Activated CD4-positive, CD25-positive, alpha-beta regulatory T cell treated with anti-CD3 and anti-CD28 coated beads, Interleukin-2, amount 50 U/mL, for 16 hours (primary cell): ENCODE measurements at places on chromosomes 16 and 17.

DNA sequence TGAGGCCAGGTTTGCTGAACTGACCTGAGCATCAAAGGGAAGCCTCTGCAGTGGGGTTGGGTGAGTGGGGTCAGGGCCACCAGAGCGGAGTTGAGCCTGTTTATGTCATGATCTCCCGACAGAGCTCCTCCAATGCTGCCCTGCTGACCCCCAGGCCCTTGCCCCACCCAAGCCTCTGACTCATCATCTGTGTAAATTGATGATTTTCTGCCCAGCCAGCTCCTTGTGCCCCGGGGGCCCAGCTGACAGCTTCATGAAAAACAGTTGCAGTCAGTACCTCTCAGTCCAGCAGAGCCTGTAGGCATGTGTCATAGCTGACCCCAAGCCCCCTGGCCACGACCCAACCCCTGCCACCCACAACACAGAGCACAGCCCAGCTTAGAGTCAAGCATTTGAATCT, 134.9 kb downstream of the CCT6B start:
- no peak for DNase-seq

GRCh38 chr16:70394853-70395252, 44.0 kb downstream of the ST3GAL2 start:
- no peak for DNase-seq

- DNase-seq: no peak
Measured at GRCh38 chr17:16950488-16950887, 21.4 kb downstream of the TNFRSF13B start.

- DNase-seq: no peak
Measured at GRCh38 chr16:8682551-8683259, 8.3 kb downstream of the ABAT start.

DNA sequence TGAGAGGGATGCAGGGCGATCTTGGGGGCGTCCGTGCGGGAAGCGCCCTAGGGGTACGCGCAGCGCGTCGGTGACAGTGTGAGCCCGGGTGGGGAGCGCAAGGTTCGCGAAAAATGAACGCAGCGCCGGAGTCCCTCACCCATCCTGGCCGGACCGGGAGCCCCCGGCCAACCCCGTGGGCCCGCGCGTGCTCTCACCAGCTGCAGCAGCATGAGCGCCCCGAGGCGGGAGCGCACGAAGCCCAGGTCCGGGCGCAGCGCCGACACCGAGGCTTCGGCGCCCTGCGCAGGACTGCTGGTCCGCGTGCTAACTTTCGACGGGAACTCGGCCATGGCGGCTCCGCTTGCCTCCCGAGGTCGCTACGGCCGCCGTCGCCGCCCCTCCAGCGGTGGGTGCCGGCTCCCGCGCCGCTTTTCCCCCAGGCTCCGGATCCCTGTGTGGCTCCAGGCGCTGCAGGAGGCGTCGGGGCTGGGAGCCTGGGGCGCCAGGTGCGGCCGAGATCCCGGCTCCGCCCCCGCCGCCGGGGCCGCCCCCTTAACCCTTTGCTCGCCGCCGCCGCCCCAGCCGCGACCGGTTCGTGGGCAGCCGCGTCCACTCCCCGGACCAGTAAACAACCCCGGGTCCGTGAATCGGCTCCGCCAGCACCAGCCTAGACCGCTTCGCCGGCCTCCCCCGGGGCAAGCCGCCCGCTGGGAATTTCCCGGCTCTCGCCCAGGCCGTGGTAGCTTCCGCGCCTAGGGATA, at the start of gene PLLP:
Gene PLLP, minus strand, starts transcription at position 464 of the 743 bp plus-strand sequence. Its CDS starts 132 bp downstream, at position 332.
- no peak for DNase-seq

- no peak for DNase-seq
Measured at GRCh38 chr16:56764835-56765234, 34.9 kb downstream of the NUP93 start.

DNA sequence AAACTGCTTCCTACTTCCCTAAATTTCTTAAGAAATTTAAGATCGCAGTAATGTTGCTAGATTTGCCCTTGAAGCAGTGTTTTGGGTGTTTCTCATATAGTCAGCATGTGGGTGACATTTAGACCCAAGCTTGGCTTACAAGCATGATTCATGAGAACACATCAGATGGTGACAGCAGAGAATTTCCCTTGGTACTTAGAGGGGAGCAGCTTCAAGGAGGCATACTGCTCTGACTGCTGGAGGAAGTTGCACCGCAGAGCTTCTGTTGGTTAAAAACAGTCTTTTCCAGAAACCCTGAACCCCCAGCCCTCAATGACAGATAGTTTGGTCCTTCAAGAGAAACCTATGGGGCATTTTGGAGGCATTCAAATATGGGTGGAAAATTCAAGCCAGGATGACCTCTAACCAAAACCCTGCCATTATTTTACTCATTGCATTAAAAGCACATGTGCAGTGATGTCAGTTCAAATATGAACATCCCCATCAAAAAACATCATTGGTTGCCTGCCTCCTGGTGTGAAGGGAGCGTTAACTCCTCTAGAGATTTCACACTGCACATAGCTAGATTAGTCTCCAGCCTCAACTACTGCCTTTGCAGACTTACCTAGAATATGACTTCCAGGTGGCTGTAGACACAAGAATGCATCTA, 201.5 kb upstream of the CACNG5 start:
- no peak for DNase-seq

DNA sequence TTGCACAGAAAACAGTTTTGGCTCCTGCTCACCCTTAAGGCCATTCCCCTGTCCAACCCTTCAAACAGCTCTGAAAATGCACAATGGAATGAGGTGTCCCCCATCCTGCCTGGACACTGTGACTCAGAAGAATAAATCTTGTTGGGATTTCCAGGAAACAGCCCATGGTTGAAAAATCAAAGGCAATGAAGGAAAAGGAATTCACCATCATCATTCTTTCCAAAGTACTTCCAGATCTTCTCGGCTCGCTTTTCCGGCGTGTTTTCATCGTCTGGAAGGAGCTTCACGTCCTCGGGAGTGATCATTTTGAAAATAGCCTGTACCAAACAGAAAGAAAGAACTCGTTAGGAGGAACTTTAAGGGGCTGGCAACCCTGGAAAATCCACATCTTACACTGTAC, 4.3 kb downstream of the RCVRN start:
- DNase-seq: no peak

GRCh38 chr17:61503961-61504360, 51.7 kb downstream of the TBX4 start:
- no peak for DNase-seq

- no peak for DNase-seq
Measured at GRCh38 chr16:85127379-85127723, 15.1 kb upstream of the CIBAR2 start.

DNA sequence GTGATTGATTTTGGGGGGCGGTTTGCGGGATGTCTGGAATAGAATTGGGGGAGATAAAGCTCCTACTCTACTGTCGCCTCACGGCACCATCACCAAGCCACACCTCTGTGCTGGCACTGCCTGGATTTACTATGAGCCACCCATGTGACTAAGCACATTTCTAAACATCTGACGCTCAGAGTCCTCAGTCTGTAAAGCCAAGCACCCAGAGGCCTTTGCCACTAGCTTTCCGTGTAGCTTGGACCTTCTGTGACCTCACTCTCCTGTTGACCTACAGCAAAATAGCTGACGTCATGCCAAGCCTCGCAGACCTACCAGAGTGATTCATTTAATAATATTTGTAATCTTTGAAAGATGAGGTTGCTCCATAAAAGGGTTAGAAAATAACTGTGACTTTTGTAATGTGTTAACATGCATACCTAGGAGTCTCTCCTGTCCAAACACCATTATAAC, 38.5 kb upstream of the MYOCD start:
- DNase-seq: no peak

DNA sequence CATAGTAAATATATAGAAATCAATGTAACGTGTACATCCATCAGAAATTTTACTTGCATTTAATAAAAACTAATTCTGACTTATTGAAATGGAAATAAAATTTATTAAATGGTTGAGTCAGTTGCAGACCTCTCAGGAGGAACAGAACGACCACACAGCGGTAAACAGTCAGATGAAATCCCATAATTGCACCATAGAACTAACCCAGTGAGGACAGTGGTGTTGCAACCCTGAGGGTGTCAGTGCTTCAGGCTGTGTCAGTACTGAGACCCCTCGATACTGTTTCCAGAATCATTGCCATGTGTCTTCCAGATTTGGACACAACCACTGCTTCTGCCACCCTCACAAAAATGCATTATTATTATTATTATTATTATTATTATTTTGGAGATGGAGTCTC, 29.0 kb upstream of the SSTR2 start:
- DNase-seq: no peak

- no peak for DNase-seq
Measured at GRCh38 chr16:35562471-35562870, 2103.1 kb downstream of the TP53TG3F start.

GRCh38 chr16:49631187-49632041, 224.5 kb downstream of the ZNF423 start:
- DNase-seq: no peak
